GM13976 (cell line): ENCODE measurements at places on chromosomes 11 and 22.

DNA sequence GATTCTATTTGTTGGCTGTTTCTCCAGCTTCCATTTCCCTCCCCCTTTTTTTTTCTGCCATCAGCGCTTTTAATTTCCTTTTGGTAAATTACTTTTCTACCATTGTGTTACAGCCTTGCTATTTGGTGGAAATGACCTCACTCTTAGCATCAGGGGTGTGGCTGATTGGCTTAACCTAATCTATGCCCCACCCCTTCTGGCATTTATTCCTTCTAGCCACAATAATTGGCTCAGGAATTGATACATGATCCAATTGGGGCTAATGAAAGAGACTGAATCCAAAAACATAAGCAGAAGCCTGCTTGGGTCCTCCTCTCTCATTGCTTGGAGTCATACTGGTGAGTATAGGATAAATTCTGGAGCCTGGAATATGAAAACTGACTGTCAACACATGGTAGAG, 402.4 kb upstream of the LRRC4C start:
- DNase-seq: no peak

GRCh38 chr11:33557201-33557600, 143.4 kb downstream of the C11orf91 start:
- no peak for DNase-seq

- no peak for DNase-seq
Measured at GRCh38 chr22:45612451-45612901, 59.2 kb upstream of the ATXN10 start.

DNA sequence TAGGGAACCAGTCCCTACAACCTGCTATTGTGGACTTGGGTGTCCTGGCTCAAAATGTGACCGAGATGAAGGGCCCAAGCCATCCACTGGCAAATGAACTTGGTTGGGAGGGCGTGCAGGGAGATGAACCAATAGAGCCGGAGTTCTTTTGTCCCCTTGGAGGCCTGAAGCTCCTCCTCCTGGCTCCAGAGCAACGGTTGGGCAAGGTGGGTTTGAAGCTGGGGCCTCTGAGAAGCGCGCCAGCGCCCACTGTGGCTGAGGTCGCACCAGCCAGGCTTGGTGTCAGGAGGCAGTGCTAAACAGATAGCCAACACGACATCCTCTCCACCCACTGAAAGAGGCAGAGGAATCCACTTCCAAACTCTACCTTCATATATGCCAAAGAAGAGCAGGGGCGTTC, 36.0 kb upstream of the PACSIN2 start:
- no peak for DNase-seq

GRCh38 chr11:125262830-125263218, 98.3 kb downstream of the PKNOX2 start:
- DNase-seq: no peak

GRCh38 chr11:118914178-118914918, 11.4 kb downstream of the BCL9L start:
- DNase-seq: no peak

GRCh38 chr11:22753416-22753815, 76.2 kb downstream of the SVIP start:
- no peak for DNase-seq

- no peak for DNase-seq
Measured at GRCh38 chr11:105130189-105130813, 9.3 kb downstream of the CARD18 start.

DNA sequence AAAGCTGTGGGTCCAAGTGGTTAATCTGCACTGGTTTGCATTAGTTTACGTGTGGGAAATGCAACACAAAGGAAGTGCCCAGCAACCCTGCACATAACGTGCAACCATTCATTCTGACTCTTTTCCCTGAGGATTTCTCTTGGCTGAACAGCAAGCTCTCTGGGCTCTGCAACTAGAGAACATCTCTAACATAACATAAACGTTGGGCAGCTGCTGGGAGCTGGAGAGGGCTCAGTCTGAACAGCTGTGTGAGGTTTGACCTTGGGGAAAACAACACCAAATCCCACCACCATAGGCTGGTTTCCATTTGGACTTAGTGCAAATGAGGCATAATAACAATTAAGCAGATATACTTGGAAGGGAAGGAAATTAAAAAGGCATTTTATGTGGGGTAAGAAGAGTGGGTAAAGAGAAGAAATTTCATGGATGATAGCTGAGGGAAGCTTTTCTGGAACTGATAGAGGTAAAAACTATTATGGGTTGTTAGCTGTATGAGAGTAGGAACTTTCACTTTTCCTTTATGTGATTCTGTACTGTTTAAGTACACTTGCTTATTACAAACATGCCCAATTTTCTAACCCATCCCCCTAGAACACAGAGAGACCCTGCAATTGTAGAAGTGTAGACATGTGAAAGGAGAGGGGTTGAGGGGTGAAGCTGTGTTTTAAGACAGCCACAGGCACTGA, 76.2 kb downstream of the SNX19 start:
- no peak for DNase-seq

DNA sequence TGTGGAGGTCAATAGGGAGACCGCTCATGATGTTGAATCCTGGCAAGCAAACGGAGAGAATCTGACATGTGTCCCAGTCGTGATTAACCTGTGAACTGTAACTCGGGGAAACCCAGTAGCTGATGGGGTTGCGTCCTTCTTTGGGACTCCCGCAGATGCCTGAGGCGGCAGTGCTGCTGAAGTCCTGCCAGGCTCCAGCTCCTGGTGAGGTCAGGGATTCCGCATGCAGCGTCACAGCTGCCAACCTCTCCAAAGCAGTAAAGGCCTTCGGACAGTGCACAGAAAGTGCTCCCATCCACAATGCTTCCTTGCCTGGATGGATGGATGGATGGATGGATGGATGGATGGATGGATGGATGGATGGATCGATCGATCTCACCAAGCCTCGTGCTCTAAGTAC, 13.5 kb downstream of the KCNQ1 start:
- no peak for DNase-seq

GRCh38 chr11:85735876-85736460, 50.0 kb upstream of the CCDC89 start:
- no peak for DNase-seq

GRCh38 chr11:10720881-10721376, 27.4 kb upstream of the IRAG1 start:
- no peak for DNase-seq

DNA sequence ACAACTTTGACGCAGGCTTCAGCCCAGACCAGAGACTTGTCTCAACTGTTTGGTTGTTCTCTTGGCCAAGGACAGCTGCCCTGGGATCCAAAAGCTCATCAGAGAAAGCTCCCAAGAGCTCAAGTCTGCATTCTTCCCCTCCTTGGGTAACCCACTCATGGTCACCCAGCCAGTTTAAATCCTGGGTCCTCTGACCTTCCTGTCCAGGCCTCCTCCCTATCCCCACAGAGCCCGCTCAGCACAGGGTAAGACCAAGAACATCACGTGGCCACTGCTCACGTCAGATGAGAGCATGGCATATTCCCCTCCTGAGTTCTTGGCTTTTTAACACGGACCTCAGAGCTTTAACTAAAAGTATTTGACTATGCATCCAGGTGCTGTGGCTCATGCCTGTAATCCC, 25.8 kb downstream of the TSKU start:
- DNase-seq: no peak

DNA sequence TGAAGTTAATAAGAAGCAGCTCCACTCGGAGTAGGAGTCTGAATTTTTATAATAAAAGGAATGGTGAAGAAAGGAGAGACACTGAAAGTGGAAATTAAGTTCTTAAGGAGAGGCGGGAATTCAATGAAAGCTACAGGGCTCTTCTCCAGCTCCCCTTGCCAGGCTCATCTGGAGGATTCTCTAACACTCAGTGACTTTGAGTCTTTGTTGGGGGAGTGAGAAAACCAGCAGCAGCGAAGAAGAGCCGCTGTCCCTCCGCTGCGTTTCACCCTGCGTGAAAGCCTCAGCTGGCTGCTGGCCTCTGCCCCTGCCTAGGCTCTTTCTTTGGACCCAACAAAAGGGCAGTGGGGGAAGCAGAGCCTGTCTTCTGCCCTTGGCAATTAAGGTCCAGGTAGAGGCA, 113.0 kb downstream of the NTM start:
- DNase-seq: no peak

- DNase-seq: no peak
Measured at GRCh38 chr11:117417342-117417741, 89.7 kb downstream of the CEP164 start.

- DNase-seq: peak; percentile 84
Measured at GRCh38 chr22:30287648-30288418, 1.5 kb downstream of the CASTOR1 start.

DNA sequence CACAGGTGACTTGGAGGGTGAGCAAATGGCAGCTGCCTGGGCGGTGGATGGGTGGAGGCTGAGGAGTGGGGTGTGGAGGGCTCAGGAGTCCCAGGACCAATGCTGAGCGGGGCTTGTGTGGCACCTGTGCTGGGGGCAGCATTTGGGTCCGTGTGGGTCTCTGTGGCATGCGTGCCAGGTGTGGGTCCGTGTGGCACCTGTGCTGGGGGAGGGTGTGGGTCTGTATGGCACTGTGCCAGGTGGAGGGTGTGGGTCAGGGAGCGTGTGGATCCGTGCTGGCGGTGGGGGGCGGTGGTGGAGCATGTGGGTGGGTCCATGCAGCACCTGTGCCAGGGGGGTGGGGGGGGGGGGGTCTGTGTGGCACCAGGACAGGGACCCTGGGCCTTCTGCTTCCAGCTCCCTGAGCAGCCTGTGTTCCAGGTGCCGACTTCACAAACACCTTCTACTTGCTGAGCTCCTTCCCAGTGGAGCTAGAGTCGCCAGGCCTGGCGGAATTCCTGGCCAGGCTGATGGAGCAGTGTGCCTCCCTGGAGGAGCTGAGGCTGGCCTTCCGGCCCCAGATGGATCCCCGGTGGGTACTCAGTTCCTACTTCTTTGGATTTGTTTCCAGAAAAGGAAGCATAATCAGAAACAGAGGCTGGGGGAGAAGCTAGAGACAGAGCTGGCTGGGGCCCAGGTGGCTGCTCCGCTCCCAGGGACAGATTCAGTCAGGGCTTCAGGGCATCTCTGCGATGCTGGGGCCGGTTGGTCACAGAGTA, 14.7 kb downstream of the SELENOO start:
- DNase-seq: no peak

DNA sequence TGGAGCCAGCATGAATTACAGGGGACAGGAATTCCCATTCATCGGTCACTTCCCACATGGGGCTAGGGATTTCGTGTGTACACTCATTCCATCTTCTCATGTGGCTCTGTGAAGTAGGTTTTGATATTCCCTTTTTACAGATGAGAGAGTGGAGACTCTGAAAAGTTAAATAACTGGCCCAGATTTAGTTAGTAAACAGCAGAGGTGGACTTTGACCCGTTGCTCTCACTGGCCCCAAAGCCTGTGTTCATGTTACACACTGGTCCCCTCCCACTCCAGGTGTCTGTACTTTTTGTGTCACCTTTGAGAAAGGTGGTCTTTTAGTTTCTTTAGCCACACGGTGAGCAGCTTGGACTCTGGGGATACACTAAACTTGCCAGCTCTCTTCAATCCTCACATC, 108.5 kb downstream of the MICAL2 start:
- DNase-seq: no peak

DNA sequence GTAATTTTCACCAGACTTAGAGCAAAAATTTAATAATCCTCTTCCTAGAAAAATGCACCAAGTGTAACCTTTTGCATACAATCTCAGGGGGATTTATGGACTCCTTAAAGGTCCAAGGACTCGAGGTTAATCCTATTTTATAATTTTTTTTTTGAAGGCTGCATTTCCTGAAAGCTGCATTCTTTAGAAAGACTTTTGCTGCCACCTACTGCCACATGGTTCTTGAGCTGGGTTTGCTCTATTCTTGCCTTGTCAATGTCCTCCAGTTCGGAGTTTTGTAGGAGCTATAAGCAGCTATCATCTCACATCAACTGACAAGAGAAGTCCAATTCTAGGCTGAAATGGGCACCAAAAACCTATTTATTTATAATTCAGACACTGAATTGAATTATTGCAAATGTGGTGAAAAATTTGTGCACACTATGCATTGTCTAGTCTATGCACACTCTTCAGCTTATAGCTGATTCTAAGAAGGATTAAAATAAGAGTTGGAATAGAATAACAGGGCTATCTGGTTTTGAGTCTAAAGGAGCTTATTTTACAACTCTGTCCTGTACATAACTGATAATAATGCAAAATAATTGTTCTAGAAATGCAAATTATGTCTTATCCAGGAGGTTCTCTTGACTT, 31.3 kb downstream of the TRAF6 start:
- peak; percentile 30 for DNase-seq

DNA sequence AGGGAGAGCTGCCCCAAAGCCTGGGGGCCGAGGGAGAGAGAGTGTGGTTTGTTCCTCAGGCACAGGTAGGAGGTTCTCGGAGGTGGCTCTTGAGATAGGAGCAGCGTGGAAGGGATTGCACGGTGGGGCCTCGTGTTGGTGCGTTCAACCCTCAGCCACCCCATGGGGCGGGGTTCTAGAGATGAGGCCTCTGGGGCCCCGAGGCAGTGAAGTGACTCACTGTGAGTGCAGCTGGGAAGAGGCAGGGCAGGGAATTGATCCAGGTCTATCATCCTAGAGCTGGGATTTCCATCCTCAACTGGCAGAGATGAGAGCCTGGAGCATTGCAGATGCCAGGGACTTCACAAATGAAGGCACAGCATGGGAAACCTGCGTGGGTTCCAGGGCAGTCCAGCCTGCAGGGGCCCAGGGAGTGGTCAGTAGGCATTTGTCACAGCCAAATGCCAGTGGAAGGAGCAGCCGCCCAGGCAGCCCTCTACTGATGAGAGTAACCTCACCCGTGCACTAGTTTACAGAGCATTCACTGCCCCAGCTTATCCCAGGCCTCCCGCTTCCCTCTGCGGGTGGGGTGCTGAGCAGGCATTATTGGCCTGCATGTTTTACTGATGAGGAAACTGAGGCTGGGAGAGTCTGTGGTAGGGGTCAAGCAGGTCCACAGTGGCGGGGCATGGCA, 5.1 kb upstream of the SMARCB1 start:
- DNase-seq: no peak
